ENCODE measurements at places on chromosomes 6 and 20.

GRCh38 chr20:59033616-59034165, 1.6 kb upstream of the ATP5F1E start:
- DNase-seq: no peak

GRCh38 chr20:44772636-44773035, 27.0 kb downstream of the KCNK15 start:
- DNase-seq: no peak

DNA sequence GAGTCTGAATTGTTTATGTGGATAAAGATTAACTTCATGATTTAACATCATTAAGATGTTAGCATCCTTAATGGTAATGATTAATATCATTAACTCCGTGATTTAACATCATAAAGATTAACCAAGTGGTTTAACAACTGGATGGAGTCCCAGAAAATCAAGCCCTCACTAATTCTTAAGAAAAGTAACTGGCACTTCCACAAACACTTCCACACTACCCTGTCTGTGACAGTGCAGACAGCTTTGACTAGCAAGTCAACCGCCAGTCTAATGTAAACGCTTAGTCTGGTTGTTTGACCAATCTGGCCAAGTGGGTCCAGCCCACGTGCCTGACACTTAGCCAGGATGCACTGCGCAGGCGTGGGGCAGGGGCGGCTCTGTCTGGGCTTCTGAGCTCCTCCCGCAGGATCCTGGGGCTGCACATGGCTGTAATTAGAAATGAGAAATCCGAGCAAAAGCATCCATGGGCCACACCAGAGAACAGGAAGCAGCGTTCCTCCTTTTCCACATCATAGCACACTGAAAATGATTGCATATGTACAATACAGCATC, 424.2 kb downstream of the FOXA2 start:
- no peak for DNase-seq

- DNase-seq: no peak
These were observed 44.5 kb upstream of the TULP1 start for GRCh38 chr6:35557239-35557638.

- DNase-seq: no peak
These were observed 54.6 kb downstream of the HMGCLL1 start for GRCh38 chr6:55524441-55524840.

Measured in HFF-Myc (cell line).